H4 (cell line): ENCODE measurements at places on chromosomes 6 and 20.

DNA sequence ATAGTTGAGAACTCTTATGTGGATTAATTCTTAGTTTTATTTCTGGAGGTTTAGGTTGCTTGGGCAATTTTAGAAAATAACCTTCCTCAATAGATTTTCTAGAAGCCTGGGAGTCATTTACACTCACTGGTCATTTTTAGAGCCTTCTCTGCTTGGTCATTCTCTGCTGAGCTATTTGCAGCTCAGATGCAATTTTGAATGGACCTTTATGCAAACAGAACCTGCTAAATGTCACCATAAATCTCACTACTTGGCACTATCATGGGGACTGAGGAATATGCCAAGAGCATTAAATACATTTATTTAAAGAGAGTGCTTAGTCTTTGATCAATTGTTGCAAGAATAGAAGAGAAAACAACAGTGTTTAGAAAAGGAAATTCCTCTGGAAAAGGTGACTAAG lies 154.0 kb downstream of the CLVS2 start:
- no peak for DNase-seq

GRCh38 chr6:26437550-26437949 lies 2.8 kb upstream of the BTN3A3 start:
- no peak for DNase-seq

- no peak for DNase-seq
These were observed 116.8 kb upstream of the ARID1B start for GRCh38 chr6:156660389-156660788.

DNA sequence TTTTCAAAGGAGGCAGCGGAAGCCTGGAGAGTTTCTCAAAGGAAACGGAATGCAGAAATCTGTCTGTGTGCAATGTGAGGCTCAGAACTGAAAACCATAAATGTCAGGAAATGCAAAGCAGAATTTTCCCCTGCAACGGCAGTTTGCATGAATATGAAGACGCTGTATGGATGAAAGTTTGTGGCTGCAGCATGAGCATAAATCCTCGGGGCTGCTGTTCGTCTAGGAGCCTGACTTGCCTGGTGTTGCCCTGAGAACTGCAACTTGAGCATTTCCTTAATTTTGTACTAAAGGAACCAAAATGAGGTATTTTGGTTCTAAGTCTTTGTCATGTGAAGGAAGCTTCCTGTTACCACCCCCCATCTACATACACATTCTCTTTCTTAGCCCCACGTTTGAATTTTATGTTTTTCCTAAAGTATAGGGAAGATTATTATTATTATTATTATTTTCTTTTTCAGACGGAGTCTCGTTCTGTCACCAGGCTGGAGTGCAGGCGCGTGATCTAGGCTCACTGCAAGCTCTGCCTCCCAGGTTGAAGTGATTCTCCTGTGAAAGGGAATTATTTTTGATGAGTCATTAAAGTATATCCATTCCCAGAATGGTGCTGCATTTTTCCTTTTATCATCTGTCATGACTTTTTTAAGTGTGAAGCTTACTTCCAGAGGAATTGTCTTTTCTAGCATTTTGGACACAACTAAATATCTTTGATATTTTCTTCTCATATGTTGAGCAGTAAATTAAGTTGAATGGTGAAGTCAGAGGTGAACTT lies 33.1 kb downstream of the MTHFD1L start:
- DNase-seq, result no peak
